ENCODE measurements at places on chromosomes 5 and 9.

- no peak for DNase-seq
Measured at GRCh38 chr5:136638084-136638483, 272.7 kb upstream of the TRPC7 start.

DNA sequence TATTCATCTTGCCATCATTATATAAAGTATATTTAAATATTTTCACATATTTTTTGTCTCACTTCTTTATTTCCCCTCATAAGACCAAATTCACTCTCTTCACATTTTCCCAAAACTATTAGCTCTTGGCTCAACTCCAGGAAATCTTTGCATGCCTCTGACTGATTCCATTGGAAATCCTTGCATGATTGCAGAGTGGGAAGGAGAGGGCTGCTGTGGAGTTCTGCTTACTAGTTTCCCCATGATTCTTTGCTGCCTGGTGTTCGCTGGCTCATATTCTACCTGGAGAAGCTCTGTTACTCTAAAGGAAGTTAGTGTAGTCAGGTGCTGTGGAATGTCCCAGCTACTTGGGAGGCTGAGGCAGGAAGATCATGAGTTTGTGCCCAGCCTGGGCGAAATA lies 41.9 kb downstream of the LIX1 start:
- no peak for DNase-seq

DNA sequence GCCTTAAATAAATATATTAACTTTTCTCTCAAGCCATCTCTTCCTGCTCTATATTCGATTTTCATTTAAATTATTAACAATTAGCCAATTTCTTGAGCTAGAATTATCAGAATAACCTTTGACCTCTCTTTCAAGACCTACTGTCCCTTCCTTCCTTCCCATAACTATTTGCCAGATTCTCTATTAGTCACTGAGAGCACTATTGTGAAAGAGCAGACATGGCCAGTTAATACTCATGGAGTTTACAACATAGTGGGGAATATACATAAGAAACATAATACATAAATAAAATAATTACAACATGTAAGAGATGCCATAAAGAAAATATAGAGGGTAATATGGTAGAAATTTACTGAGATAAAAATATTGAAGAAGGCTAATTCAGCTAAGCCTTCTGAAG lies 72.1 kb upstream of the CHD1 start:
- DNase-seq: no peak

- DNase-seq: no peak
Measured at GRCh38 chr9:70579686-70580085, 165.2 kb upstream of the KLF9 start.

GRCh38 chr5:5424736-5425135 lies 2.3 kb downstream of the ICE1 start:
- no peak for DNase-seq

DNA sequence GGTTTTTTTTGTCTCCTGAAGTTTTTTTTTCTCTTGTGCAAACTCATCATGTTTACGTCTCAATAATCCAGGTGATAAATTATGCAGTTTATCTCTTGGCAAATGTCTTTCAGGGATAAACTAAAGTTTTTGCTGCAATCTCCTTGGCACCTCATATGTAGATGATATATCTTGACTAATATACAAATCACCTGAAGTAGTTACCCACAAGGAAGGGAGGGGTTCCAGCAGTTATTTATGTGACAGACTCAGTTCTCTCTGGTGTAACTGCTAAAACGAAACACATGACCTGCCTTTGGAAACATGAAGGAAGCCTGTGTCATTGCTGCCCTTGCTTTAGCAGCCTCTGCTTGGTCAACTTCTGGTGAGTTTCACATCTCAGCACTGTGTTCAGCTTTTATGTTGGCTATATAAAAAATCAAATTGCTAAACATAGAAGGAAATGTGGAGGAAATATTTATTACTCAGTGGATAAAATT lies 39.3 kb upstream of the KIAA1958 start:
- DNase-seq: no peak

DNA sequence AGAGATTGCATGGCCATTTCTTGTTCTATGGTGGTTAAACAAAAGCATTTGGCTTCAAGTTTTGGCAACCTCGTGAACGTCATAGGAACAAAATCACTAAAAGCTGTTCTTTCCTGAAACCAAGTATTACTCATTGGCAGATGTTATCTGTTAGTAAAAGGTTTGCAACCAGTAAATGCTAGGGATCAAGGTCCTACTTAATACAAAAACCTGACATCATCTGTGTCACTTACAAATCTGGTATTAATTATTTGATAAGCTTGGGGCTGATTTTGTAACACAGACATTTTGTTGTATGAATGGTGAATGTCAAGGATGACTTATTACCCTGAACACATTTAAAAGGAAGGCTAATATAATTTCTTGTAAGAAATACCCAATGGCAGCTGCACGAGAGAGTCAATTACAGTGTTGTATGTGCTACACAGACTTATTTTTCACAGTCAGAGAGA lies 486.4 kb upstream of the ZNF608 start:
- DNase-seq: no peak
